ENCODE measurements at places on chromosomes 3 and 15. TPM values are rescaled to one million over a fixed set of nuclear protein-coding genes. Genes with fewer than 3 reads are reported as not detected.

DNA sequence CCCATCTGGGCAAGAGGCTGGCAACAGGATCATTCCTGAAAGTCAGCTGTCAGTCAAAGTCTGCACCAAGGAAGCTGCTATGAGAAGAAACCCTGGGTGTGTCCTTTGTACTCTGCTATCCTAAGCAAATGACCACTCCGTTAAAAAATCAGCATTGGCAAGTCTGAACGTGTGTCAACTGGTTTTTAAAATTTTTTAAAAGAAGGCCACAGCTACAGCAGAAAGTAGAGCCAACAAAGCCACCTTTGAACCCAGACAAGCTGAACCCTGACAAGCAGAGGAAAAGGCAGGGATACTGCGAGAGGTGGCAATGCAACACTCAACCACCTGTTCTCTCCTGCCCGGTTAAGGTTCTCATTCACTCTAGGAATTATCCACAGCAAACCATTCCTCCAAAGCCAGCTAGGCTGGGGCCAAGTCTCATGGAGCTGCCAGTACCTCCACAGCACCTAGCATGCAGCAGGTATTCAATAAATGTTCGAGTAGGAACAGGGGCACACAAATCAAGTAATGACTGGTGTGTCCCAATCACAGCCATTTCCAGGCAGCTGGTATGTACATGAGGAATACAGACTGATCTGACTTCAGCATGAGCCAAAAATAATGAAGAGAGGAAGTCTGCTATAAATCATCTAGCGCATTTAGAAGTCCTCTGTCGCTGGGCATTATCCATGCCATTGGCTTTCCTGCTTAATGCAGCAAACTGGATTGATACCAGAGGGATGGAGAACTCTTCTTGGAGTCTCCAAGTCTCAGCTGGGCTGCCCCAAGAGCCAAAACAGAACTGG lies 76.0 kb downstream of the ADCY5 start:
- no peak for DNase-seq

GRCh38 chr15:92819278-92820235 lies 80.6 kb upstream of the CHD2 start:
- no peak for DNase-seq

DNA sequence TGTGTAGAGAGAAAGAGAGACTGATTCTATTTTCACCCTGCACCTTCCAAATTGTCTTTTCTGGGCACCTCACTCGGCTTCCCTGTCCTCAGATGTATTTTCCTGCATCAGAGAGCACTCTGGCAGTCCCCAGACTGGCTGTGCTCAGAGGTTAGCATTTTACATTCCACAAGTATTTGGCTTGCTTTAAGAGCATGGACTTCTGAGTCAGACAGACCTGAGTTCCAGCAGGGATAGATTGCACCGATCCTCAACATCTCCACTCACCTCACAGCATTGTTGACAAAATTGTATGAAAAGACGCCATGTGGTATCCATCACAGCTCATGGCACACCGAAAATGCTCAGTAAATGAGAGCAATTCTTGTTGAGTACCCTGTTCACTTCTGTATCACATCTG lies 45.6 kb downstream of the SST start:
- DNase-seq, result no peak

DNA sequence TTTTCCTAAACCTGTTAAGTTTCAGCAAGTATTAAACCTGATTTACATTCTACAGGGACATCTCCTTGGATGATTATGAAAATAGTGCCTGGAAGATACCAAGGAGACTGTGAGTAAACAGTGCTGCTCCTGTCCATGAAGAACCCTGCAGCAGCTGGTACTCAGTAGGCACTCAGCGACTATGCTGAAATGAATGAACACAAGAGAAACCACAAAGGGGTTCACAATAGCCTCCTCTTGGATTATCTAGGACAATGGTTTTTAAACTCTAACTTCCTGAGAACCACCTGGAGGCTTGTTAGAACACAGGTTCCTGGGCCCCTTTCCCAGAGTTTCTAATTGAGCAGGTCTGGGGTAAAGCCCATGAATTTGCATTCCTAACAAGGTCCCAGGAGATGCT lies 488.4 kb upstream of the UBE2E2 start:
- no peak for DNase-seq

GRCh38 chr3:150480877-150481276 lies 65.4 kb downstream of the SERP1 start:
- DNase-seq, result no peak

DNA sequence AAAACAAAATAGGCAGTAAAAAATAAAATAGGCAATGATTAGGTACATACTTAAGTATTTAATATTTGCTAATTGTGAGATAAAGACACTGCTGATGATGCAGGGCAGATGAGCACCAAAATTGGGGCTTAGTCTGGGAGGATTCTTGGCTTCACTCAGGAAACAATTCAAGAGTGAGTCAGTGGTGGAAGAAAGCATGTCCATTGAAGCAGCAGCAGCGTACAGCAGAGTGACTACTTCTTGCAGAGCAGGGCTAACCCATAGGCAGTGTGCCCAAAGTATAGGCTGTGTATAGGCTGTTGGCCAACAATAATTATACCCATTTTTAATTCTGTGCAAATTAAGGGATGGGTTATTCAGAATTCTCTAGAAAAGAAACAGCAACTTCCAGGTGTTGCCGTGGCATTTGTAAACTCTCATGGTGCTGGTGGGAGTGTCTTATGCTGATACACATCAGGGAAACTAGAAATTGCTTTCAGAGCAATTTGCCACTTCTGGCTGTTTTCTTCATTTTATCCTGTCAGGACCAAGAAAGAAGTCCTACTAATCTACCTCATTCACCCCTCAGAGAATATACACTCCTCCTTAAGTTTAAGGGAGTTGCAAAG lies 317.3 kb upstream of the NAALADL2 start:
- DNase-seq, result no peak

GRCh38 chr3:107407355-107407754 lies 30.1 kb downstream of the CCDC54 start:
- DNase-seq, result no peak

The BOC gene
- total RNA-seq, result 0.10 TPM

DNA sequence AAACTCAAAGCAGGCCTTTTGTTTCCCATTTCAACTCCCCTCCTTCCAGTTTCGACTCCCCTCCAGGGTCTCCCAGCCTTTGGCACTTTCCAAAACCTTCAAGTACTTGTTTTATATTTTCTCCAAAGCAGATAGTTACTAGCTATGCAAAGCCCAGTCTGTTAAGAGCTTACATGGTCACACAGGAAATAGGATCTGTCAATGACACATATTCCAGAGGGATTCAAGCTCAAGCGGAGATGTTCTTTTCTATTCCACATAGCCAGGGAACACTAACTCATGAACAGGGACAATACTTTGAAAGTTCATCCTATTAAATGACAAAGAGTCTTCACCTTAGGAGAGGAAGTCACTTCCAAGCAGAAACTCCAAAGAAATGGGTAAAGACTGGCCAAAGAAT lies 18.6 kb downstream of the SUCLG2 start:
- DNase-seq, result no peak

DNA sequence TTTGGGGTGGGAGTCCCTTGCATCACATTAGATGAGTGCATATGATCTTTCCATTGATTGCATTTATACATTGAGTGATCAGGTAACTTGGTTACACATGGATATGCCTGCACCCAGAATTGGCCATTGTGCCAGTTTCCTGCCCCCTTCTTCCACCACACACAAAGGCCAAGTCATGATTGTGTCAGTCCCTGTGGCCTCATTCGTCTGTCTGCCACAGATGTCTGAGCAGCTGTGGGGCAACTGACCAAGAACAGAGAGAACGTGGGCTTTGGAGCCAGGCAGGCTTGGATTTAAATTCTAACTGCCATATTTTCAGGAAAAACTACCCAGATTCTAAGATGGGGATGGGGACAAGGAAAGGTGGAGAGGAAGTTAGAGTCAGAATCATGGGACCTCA lies 27.0 kb downstream of the CCNL1 start:
- no peak for DNase-seq

The RFX7 gene
- 25.0 TPM for total RNA-seq

The SLC28A1 gene
- total RNA-seq, result not detected

The ARL6 gene
- total RNA-seq, result 2.1 TPM

GRCh38 chr15:66698318-66698961 lies 3.6 kb upstream of the SMAD6 start:
- peak; percentile 19 for DNase-seq

GRCh38 chr3:138125548-138126221 lies 6.5 kb downstream of the A4GNT start:
- DNase-seq, result no peak

DNA sequence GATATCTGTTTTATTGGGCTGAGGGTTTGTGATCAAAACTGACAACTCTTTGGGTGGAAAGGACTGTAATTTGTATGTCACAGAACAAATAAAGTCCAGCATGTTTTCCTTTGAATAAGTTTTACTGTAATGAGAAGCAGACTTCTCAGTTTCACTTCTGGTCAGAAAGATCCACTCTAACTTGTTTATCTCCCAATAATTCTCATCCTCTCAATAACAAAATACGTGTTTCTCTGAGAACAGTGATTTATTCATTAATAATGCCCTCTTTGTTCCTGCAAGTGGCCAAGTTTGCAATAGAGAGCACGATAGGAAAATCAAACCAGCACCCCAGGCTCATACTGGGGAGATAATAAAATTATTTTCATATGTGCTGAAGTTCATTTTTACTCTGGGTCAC lies 190.6 kb downstream of the CNTN3 start:
- no peak for DNase-seq

GRCh38 chr3:14200276-14200675 lies 21.7 kb downstream of the LSM3 start:
- no peak for DNase-seq

GRCh38 chr15:56228854-56229253 lies 14.8 kb downstream of the RFX7 start:
- DNase-seq, result no peak

The FEM1B gene
- 73.5 TPM for total RNA-seq

Data from natural killer cell (primary cell).